ENCODE measurements at places on chromosomes 2 and 18.

GRCh38 chr2:12588986-12589385, 127.8 kb upstream of the TRIB2 start:
- no peak for DNase-seq

DNA sequence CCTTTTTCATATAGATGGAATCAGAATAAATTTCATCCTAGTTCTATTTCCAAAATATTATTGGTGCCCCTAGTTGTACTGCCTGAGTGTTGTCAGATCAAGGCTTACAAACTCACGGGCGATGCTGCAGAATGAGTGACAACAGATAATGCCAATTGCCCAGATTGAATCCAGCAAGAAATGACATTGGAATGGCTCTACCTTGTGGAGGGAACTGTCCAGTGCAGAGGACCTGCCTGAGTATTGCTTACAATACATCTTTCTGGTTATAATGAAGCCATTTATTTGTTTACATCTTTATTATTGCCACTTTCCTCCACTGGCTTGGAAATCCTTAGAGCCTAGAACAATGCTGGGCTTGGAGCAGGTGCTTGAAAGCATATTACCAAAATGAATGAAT, 7.8 kb upstream of the IL1R2 start:
- DNase-seq, result no peak

GRCh38 chr2:109352898-109353689, 224.1 kb downstream of the SH3RF3 start:
- DNase-seq, result no peak

GRCh38 chr18:23277399-23277798, 142.1 kb downstream of the CABLES1 start:
- no peak for DNase-seq
